Kasumi-1 (cell line): ENCODE measurements at places on chromosomes 7 and 10.

GRCh38 chr10:34029455-34029854 lies 695.0 kb upstream of the NRP1 start:
- DNase-seq, result no peak

DNA sequence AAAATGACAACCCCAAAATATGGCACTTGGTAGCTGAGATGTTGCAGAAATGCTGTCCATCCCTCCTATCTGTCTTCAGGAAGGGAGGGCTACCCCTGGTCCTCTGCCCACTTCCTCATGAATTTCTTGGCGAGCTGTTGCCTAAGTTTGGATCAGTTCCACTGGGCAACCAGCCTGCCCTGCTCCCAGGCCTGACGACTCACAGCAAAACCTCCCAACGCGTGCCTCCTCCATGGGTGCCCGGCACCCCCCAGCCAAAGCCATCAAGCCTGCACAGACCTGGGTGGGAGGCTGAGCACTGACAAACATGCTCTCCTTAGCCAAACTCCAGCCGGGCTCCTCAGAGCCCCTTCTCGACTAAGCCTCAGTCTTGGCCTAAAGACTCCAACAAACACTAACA lies 8.9 kb downstream of the VSTM4 start:
- peak; percentile 32 for DNase-seq

DNA sequence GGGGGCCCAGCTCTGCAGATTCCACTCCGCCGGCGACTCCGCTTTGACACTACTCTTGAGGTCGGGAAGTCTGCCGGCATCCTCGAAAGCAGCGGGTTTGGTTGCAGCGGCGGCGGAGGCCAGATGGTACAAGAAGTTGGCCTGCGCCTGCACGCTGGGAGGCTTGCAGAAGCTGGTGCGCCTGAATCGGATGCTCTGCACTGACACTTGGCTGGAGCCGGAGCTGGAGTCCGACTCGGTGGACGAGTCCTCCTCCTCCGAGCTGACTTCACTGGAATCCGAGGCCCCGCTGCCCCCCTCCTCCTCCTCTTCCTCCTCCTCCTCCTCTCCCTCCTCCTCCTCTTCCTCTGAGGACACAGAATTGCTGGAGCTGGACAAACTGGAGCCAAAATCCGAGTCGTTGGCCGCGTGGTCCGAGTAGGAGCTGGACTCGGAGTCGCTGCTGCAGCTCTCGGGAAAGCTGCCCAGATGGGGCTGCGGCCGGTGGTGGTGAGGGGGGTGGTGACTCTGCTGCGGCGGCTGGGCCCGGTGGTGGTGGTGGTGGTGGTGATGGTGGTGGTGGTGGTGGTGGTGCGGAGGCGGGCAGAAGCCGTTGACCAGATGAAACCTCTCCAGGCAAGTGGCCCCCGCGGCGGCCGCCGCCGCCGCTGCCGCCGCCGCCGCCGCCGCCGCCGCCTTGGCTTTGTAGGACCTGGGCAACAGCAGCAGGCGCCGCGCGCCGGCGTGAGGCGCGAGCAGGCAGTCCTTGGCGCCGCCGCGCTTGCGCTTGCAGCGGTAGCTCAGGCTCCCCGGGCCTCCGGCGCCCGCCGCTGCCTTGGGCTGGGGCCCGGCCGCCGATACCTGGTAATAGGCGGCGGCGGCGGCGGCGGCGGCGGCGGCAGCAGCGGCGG lies 9.0 kb downstream of the SKIDA1 start:
- peak; percentile 66 for DNase-seq

GRCh38 chr7:151143261-151144015 lies 24.1 kb downstream of the GBX1 start:
- no peak for DNase-seq

DNA sequence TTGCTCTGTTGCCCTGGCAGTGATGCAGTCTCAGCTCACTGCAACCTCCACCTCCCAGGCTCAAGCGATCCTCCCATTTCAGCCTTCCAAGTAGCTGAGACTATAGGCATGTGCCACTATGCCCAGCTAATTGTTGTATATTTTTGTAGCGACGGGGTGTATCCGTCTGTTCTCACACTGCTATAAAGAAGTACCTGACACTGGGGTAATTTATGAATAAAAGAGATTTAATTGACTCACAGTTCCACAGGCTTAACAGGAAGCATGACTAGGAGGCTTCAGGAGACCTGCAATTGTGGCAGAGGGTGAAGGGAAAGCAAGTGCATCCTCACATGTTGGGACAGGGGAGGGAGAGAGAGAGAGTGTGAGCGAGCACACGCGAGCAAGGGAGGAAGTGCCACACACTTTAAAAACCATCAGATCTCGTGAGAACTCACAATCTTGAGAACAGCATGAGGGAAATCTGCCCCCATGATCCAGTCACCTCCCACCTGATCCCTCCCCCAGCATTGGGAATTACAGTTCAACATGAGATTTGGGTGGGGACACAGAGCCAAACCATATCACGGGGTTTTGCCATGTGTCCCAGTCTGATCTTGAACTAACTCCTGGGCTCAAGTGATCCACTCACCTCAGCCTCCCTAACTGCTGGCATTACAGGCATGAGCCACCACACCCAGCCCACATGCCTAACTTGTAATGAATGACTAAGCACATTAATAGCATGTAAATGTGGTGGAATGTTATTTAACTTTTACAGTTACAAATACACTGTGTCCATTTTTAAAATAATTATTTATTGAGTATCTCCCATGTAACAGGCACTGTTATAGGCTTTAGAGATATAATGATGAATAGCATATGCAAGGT lies 65.5 kb downstream of the RALA start:
- DNase-seq, result no peak

DNA sequence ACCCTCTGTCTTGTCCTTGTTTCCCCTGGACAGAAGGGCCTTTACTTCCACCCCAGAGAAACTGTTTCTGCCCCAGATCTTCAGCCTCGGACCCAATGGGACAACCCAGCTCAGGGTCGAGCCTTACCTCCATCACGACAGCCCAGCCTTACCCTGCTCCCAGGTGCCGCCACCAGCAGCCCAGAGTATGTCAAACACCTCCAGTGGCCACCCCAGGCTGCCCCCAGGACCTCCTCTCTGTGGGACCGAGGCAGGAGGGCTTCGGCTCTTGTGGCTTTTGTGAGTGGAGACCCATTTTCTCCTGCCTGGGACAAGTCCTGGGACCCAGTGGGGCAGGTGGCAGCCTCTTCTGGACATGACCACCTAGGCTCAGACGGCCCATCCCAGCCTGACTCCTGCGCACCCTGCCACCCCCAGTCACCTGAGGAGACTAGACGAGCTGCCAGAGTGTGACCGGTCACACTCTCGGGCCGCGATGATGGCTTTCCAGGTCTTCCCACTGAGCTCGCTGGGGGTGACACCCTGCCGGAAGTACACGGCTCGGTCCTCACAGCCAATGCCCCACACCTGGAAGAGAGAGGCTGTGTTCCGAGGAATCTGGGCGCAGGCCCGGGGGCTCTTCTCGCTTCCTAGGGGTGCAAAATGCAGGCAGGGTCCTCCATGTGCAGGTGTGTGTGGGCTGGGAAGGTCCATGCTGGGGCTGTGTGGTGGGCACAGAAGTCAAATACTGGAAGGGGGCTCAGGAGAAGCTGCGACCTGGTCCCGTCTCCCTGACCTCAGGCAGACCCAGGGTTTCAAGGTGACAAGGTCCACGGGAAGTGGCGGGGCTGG lies 15.5 kb downstream of the TECPR1 start:
- no peak for DNase-seq

DNA sequence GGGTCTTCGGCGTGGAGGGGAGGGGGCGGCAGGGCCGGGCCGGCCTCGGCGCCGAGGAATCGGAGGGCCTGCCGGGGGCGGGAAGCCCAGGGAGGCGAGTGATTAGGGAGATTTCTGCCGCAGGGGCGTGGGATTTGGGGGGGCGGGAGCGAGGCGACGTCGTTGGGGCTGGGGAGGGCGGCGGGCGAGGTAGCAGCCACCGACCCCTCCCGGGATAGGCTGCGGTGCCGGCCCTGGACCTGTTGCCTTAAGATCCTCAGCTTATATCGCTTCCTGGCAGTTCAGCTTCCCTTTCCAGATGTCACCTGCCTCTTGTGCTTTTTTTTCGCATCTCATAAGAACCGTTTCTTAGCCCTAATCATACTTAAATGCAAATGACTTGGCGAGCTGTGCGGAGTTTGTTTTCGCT lies 655 bp downstream of the LMTK2 start:
- peak; percentile 21 for DNase-seq

GRCh38 chr10:113849946-113850345 lies 3.9 kb downstream of the DCLRE1A start:
- no peak for DNase-seq

DNA sequence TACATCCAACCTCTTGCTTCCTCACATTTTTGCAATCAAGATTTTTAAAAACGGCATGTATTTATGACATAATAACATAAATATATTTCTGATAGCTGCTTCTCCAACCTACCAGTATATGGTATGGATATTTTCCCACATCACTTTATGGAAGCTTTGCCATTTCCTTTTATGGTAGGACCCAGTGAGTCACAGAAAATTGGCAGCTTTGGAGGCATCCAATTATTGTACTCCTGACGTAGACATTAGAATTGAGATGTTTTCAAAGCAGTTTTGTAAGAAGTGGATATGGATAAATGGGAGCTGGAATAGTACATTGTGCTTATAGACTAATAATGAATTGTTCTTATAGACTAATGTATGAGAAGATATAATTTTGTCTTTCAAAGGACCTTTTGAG lies 23.8 kb upstream of the BICC1 start:
- no peak for DNase-seq

DNA sequence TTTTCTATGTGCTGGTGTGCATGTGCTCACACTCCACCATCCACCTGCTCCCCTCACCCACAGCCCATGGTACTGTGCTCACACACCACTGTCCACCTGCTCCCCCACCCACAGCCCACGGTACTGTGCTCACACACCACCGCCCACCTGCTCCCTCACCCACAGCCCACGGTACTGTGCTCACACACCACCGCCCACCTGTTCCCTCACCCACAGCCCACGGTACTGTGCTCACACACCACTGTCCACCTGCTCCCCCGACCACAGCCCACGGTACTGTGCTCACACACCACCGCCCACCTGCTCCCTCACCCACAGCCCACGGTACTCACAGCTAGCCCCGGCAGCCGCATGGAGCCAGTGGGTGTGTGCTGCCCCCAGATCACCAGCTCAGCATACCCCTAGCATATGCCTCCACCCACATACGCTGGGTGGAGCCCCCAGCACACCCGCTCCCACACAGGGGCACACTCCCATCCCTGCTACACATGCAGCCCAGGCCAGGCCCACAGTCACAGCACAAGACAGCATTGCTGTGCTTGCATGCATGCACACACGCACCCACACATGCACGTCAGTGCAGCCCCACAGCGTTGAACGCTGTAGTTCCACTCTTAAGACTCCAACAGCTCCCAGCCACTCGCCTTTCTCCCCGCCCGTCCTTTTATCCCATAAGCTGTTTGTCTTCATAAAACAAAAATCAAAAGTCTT lies 62.0 kb downstream of the PAX2 start:
- no peak for DNase-seq

DNA sequence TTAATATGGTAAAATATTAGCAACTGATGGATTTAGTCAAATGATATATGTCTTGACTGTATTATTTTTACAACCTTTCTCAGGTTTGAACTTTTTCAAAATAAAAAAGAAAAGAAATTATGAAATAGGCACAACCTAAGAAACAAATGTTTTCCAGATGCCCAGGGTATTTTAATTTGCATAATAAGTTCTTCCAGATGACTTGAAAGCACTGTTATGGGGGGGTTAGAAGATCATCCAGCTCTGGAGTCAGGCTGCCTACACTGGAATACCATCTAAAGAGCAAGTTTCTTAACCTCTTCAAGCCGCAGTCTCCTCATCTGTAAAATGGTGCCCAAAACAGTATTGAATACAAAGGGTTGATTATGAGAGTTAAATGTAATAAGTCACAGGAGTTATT lies 32.1 kb downstream of the CREB3L2 start:
- no peak for DNase-seq

DNA sequence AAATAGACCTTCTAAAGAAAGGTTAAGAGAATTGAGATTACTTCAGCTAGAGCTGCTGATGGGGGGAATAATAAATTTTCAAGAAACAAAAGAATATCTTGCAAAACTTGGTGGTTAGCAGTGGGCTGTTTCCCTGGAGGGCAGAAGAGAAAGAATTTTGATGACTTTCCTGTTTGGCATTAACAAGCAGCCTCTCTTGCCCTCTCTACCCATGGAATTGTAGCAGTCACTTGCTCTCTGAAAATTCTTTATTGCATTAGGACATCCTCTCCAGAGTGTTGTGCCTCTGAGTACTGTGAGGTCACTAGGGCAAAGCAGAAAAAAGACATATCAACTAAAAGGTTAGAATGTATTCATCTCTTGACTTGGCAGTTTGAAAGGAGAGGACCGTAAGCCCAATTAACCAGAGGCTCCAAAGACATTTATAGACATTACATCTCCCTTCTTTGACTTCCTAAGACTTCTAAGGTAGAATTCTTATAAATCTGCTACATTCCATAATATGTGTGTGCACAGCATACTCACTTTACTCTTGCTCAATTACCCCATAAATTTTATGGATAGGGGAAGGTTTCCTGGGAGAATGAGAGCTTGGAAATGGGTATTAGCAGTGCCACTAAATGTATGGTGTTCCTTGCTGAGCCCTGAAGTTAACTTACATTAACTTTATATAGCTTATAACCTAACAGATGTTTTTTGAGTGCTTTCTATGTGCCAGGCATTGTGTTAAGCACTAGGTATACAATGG lies 215.3 kb downstream of the KIF20B start:
- DNase-seq, result no peak

- no peak for DNase-seq
These were observed 394.8 kb upstream of the IGFBP3 start for GRCh38 chr7:46315891-46316290.
